ENCODE measurements at places on chromosomes 7 and 10.

DNA sequence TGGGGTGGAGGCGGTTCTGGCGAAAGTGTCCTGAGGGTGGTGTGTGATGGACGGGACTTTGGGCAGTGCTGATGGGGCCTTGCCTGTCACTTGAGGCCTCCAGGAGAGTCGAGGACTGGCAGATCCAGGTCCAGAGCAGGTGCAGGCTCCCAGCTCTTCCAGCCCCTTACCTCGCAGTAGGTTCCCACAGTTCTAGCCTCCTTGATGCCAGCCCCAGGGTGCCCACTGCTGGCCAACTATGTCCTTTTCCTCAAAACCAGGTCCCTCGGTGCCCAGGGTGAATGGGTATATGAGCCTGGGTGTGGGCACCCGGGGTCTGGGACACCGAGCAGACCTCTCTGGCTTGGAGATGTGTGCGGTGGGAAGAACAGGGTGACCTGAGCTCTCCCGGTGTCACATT, 8.3 kb downstream of the FAM20C start:
- DNase-seq, result no peak

GRCh38 chr7:129855234-129855673, 97.5 kb downstream of the UBE2H start:
- peak; percentile 98 for DNase-seq

DNA sequence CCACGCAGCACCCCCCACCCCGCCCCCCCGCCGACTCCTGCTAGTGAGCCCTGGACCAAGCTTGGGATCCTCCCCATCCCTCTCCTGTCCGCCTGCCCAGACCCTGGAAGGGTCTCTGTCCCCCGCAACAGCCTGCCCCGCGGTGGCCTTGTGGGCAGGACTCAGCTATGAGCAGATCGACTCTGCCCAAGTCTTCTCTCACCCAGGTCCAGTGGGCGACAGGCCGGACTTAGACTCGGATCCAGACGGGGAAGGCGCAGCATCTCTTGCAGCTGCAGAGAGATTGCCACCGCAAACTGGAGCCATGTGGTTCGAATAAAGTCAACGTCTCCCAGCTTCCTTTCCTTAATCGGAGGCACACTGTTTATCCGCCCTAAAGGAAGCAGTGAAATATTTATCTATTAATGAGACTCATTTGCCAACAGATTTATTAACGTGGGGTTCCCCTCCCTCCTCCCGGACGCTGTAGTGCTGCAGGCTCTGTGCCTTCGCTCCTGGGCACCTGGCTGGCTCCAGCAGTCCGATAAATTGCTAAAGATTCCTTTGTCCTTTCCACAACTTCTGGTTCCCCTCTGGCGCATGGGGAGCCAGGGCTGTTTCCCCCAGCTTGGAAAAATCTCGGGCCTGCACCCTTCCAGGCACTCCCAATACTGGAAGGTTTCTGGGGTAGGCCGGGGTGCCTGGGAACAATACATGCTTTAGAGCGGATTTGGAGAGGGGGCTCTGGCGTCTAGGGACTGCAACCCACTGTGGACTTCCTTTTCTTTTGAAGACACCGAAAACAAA, 634 bp upstream of the HOXA7 start:
- DNase-seq, result no peak

GRCh38 chr7:148695953-148696352, 2.8 kb upstream of the CUL1 start:
- no peak for DNase-seq

DNA sequence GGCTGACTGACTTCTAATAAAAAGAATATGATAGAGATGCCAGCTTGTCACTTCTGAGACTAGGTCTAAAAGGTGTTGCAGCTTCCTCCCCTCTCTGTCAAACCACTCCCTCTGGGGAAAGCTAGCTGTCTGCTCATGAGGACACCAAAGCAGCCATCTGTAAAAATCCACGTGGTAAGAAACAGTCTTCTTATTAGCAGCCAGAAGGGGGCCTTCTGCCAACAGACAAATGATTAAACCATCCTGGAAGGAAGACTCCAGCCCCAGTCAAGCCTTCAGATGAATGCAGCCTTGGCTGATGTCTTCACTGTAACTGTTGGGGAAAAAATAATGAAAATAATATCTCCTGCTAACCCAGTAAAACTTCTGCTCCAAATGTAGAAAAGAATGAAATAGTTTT, 41.9 kb upstream of the DAGLB start:
- no peak for DNase-seq

GRCh38 chr10:51117053-51117660, 42.9 kb downstream of the PRKG1 start:
- DNase-seq, result no peak

- DNase-seq, result no peak
Observed at GRCh38 chr7:142851919-142852318, 3.0 kb upstream of the EPHB6 start.

DNA sequence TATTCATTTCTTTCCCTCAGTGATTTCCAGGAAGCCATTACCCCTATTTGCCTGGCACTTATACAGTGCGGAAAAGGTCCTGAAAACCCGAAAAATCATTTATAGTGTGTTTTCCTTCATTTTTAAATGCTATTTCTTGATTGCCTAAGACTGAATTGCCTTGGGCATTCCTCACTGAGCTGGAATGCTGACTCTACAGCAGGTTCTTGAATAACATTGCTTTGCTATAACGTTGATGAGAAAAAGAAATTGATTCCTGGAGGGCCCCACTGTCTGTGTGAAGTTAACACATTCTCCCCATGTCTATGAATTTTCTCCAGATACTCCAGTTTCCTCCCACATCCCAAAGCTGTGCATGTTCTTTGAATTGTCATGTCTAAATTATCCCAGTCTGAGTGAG, 308.5 kb downstream of the EXOC4 start:
- DNase-seq, result no peak

DNA sequence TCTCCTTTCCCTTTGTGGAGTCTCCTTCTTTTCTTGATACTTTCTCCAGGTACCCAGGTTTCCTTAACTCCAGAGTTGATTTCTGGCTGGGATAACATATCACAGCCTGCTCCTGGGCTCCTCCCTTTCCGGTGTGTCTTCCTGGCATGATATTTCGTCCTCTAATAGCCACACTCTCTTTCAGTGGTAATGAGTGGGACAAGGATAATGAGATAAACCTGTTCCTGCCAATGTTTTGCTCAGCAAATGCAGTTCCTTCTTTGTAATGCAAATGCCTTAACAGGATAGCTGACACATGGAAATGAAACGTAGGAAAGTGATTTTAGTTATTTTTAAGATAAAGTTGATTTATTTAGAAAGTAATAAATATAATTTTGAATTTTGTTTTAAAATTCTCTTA, 168.6 kb downstream of the NRP1 start:
- DNase-seq, result no peak

DNA sequence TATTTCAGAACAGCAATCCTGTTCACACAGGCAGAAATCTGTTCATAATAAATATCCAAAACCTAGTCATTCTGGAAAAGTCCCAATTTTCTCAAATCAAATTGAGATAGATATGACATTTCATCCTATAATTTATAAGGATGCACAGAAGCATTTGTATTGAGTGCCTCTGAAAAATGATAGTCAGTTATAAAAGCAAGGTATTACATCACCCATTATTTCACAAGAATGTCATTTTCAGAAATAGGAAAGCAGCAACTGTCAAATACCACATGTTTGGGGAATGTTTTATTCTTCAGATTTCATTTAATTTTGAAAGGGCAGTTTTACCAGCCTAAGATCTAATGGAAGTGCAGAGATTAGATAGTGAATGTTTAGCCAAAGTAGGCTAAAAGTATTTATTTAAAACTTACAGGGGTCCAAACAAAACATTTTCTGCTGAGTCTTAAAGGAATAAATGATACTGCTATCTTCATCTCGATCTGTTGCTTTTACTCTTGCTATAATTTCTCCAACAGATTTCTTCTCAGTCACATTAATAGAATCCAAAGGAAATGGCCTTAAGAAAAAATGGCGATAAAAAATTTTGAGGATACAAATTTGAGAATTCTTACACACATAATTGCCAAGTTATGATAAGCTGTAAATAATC, 185.8 kb downstream of the HGF start:
- DNase-seq, result peak; percentile 49

DNA sequence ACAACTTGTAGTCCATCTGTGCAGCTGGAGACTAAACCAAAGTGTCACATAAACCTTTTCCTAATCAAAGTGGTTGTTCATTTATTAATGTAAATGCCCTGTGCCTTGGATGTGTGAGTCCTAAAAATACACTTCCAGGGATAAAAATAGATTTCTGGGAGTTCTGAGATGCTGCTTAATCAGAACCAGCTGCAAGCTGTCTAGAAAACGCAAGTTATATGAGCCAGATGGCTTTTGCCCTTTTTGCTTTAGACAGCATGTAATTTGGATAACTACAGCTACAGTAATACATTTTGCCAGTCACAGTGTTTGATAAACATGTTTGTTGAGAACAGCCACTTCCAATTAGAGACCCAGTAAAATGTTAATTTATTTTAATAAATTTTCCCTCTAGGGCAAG, 185.1 kb upstream of the PRPS1L1 start:
- DNase-seq, result peak; percentile 85

All from fibroblast of gingiva (primary cell).